Stimulated activated CD8-positive, alpha-beta memory T cell treated with anti-CD3 and anti-CD28 coated beads, Interleukin-2, amount 100 ng/mL, for 48 hours (primary cell): ENCODE measurements at places on chromosomes 1 and 21.

GRCh38 chr1:9270290-9270883 lies 22.3 kb upstream of the SPSB1 start:
- DNase-seq, result no peak

GRCh38 chr1:183882335-183883167 lies 77.6 kb downstream of the RGL1 start:
- no peak for DNase-seq

GRCh38 chr21:26798856-26799751 lies 46.1 kb downstream of the ADAMTS1 start:
- no peak for DNase-seq

- DNase-seq, result no peak
Measured at GRCh38 chr21:33109574-33110339, 39.8 kb downstream of the OLIG1 start.

DNA sequence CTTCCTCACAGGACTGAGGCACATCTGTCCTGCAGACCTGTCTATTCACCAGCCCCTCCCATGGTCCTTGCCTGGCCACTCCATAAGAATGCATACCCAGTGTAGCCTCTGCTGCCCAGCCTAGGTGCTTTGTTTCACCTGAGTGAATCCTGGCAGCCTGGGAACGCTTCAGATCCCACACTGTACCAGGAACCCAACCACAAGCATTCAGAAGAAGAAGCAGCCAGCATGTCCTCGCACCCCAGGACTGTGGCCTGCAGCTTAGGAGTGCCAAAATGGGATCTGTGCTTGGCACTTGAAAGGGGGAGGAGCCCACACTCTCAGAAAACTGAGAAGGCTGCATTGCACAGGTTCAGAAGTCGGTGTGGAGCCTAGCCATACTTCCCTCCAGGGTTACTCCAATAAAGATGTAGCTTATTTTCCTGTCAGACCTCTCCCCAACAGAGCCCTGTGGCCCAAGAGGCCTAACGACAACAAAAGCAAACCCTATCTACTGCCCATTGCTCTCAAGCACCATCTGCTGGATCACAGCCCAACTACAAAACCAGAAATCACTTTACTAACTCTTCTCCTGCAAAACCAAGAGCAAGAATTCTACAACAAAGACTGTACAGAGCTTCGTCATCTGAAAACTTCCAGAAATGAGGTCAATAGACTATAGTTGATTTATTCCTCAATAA lies 923.1 kb upstream of the NEGR1 start:
- DNase-seq, result no peak

- DNase-seq, result no peak
Measured at GRCh38 chr1:220182656-220183055, 88.7 kb downstream of the IARS2 start.
